ENCODE measurements at places on chromosomes 3 and 15.

GRCh38 chr3:137199678-137200077, 241.9 kb downstream of the IL20RB start:
- DNase-seq: no peak

GRCh38 chr3:184443364-184443763, 63.5 kb downstream of the CHRD start:
- DNase-seq: no peak

- DNase-seq: no peak
These were observed 5.6 kb downstream of the RBP1 start for GRCh38 chr3:139533781-139534454.

DNA sequence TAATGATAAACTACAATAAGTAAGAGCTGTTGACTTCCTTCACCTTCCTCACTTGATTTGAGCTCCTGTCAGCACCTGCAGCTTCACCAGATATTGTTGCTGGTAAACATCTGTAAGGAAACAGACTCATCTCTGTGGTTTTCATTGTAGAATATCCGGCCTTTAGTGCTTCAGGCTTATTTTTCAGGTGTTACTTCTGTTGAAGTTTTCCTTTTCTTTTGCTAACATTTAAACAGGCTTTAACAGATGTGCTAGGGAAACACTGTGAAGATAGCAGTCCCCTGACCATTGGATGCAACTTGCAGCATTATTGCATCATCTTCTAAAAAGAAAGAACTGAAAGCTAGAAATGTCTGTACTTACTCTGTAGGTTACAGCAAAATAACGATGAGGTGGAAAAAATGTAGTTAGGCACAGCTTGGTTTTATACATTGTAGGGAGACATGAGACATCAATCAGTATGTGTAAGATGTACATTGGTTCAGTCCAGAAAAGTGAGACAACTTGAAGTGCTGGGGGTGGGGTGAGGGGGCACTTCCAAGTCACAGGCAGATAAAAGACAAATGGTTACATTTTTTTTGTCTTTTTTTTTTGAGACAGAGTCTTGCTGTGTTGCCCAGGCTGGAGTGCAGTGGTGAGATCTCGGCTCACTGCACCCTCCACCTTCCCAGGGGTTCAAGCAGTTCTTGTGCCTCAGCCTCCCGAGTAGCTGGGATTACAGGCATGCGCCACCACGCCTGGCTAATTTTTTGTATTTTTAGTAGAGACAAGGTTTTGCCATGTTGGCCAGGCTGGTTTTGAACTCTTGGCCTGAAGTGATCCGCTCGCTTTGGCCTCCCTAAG, 10.2 kb downstream of the EDEM1 start:
- peak; percentile 25 for DNase-seq

DNA sequence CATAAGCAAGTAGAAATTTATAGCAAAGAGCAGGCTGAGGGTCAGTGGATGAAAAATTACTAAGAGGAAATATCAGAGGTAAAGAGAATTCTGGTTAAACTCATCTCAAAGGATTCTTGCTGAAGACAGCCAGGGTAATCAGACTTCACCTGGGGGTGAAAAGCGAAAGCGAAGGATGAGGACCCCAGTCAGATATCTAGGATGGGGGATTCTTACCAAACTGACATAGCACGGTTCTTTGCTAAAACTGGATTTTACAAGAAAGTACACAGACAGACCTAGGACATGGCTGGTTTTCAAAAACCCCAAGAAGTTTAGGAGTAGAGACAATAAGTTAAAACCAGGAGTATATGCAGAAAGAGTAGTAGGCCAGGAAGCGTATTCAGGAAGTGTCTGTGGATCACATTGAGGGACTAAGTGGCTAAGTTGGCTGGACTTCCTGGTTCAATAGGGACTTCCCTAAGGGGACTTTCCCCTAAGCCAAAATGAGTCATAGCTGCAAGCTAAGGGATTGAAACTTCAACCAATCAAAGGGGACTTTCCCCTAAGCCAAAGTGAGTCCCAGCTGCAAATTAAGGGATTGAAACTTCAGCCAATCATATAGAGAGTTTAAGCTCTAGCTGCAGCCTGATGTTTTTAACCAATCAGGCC, 2.4 kb upstream of the CFAP91 start:
- DNase-seq: no peak

DNA sequence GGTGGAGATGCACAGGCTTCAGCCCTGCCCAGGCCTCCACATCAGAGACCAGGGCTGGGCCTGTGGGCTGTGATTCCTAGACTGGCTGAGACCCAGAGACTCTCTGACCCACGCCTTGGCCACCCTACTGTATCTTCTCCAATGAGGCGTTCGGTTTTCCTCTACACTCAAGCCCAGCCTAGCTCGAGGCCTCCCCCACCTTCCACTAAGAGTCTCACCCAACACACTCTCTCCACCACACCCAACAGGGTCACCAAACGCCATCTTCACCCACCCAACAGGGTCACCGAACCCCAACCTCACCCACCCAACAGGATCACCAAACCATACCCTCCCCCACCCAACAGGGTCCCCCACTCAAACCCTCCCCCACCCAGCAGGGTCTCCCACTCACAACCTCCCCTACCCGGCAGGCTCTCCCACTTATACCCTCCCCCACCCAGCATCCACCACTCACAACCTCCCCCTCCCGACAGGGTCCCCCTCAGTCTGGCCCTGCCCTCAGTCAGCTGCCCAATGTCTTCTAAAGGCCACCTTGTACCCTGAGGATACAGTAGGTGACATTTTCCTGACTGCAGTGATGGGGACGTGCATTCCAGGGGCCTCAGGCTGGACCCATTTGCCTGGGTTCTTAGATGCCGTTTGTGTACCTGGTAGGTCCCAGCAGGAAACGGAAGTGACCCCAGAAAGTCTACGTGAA, 20.4 kb downstream of the CFAP100 start:
- DNase-seq: no peak

DNA sequence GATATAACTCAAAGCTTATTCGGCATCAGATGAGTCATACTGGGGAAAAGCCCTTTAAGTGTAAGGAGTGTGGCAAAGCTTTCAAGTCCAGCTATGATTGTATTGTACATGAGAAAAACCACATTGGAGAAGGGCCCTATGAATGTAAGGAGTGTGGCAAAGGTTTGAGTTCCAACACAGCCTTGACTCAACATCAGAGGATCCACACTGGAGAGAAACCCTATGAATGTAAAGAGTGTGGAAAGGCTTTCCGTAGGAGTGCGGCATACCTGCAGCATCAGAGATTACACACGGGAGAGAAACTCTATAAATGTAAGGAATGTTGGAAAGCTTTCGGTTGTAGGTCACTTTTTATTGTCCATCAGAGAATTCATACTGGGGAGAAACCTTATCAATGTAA, 7.5 kb downstream of the ZNF621 start:
- no peak for DNase-seq

- no peak for DNase-seq
These were observed 68.0 kb upstream of the STAC start for GRCh38 chr3:36312351-36312750.

- DNase-seq: no peak
These were observed 36.4 kb upstream of the MTHFS start for GRCh38 chr15:79933231-79933630.

DNA sequence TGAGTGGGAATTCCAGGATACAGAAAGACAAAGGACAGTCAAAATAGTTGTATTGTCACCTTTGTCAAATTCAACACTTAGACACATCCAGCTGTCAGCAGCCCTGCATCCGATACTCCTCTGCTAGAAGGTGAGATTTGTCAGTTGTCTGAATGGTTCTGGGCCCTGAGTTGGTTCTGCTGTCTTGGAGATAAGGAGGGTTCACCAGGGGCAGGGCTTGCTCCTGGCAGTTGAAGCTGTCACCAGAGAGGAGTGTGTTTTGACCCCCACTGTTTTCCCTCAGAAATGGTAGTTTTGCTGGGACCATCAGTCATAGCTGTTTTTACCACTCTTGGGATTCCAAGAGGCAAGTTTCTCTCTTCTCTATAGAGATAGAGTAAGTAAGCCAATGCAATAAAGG, 3.2 kb upstream of the KY start:
- no peak for DNase-seq

GRCh38 chr15:51137024-51137423, 42.3 kb upstream of the TNFAIP8L3 start:
- no peak for DNase-seq

- DNase-seq: no peak
These were observed 32.9 kb upstream of the MBNL1 start for GRCh38 chr3:152235709-152236298.

GRCh38 chr3:195693428-195694216, 27.2 kb upstream of the MUC20 start:
- no peak for DNase-seq

GRCh38 chr15:40756938-40757337, 1.9 kb upstream of the RMDN3 start:
- DNase-seq: no peak

DNA sequence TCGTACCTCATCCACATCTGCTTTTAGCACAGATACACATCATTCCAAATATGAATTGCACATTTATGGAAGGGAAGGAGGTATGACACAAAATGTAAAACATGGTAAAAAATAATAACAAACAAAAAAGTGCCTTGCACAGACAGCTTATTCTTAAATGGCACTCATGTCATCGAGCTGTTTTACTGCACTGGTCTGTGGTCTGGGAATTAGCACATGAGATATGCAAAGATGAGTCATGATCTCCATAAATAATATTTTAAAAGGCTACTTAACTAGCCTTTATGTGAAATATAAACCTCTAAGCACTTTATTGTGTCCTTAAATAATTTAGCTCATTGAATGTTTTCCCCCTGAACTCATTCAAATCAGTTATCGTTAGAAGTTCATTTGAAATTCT, 142.2 kb upstream of the ZNF385D start:
- DNase-seq: no peak

DNA sequence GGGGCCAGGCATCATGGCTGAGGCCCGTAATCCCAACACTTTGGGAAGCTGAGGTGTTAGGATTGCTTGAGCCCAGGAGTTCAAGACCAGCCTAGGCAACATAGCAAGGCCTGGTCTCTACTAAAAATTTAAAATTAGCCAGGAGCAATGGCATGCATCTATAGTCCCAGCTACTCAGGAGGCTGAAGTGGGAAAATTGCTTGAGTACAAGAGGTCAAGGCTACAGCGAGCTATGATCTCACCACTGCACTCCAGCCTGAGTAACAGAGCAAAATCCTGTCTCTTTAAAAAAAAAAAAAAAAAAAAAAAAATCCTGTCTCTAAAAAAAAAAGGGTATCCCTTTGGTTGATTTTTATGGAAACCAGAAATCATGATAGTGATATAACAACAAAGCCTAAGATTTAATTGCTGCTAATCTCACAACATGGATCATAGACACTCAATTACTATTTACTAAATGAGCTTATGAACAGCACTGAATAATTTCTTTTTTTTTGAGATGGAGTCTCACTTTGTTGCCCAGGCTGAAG, 12.1 kb downstream of the PCLAF start:
- no peak for DNase-seq

DNA sequence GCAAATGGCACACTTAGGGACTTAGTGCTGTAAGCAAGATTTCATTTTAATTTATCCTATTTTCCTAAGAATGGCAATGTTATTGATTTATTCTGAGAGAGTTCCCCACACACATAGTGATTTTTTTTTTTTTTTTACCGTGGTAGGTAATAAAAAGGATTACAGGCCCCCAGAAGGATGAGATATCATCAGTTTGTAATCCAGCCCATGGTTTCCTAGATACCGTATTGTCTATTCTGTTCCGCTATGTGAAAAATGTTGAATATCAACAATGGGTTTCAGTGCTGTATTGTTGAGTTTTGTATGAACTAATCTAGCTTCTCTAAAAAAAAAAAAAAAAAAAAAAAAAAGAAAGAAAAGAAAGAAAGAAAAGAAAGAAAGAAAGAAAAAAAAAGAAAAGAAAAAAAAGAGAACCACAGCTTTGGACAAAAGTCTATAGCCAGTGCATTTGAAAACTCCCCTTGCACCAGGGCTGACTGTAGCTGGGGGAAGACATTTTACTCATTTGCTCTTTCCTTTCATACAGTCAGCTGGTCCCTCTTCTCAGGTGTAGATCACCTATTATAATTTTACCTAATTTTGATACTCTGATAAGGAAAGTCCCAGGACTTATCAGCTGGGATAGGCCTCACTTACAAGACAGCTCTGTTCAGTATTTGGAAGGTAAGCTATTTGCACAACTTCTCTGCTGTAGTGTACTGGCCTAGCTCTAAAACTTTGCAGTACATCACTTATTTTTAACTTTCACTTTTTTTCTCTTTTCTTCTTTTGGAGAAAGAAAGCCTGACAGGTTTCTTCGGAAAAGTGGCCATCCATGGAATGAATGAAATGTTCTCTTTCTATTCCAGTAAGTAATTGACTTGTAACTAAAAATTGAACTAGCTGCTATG, 101.4 kb upstream of the SOX2 start:
- no peak for DNase-seq

- DNase-seq: no peak
These were observed 2.6 kb downstream of the ST3GAL6 start for GRCh38 chr3:98765721-98766120.

DNA sequence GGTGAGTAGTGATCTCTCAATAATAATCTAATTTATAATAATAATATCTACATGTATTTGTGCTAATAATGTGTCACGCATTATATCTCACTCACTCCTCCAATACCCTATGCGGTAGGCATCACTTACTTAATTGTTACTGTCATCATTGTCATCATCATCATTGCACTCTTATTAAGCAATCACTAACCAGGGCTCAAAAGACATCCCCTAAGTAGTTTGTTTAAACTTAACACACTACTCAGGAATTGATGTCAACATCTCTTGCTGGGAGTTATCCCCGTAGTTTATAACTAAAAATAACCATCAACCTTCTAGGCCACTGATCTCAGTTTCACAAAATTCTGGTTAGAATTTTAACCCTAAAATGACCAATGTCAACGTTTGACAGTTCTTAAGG, 56.8 kb upstream of the ICE2 start:
- DNase-seq: no peak

DNA sequence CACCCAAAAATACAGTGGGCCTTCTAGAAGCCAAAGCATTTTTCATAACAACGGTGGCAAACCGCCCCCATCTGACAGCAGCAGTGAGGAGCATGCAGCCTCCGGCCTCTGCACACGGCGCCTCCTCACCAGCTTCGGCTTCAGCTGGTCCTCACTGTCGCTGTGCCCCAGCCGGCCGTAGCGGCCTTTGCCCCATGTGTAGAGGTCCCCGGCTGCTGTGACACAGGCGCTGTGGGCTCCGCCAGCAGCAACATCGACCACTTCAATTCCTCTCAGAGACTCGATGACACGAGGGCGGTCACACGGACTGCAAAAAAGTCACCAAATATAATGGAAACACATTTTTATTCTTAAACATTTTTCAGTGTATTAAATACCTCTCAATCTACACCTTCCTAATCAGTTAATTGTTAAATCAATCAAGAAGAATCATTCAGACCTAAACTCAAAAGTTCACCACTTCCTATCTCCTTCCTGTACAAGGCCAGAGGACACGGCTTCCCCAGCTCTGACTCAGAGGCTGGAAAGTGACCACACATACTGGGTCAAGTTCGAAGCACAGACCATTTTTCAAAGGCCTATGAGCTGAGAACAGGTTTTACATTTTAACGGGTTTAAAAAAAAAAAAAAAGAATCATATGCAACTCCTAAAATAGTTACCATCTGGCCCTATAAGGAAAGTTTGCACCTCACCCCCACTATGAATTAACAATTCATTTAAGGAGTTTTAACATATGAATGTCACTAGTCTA, 33.6 kb upstream of the OCA2 start:
- DNase-seq: no peak
